ENCODE measurements at places on chromosomes 7 and 10.
A peak's percentile ranks its signal among the peaks of the same experiment; 100 is the strongest.

DNA sequence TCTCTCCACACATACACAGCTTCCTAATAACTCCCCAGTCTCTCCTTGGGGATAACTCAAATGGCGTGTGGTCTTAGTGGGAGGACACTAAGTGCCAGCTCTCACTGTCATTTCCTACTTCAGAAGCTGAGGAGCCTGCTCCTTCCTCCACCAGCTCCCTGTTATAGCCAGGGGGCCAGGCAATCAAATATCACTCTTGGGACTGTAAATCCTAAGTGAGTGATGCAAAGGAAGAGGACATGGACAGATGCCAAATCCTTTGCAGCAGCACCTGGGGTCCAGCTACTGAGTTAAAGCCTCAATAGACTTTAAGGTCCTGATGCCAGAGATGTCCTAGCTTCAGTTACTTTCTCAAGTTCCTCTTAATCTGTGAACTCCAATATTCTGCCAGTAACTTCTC is 34.1 kb downstream of the SEM1 start:
- DNase-seq = no peak

- no peak for DNase-seq
Measured at GRCh38 chr7:77980087-77980713, 181.6 kb downstream of the PHTF2 start.

DNA sequence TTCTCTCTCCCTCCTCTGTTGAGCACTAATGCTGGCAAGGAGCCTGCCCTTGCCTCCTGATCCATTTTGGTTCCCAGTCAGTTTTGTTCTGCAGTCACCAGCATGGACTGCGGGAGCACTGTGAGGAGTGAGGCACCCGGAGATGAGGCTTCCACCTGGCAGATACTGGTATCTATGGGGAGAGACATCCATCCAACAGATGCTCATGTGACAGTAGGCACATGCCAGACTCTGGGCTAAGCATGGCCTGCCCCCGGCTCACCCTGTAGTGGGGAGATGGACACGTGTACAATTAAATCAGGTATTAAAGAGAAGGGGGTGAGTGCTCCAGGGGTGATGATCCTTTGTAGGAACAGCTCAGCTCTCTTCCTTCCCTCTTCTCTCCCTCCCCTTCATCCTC is 74.0 kb upstream of the PODXL start:
- DNase-seq = no peak

DNA sequence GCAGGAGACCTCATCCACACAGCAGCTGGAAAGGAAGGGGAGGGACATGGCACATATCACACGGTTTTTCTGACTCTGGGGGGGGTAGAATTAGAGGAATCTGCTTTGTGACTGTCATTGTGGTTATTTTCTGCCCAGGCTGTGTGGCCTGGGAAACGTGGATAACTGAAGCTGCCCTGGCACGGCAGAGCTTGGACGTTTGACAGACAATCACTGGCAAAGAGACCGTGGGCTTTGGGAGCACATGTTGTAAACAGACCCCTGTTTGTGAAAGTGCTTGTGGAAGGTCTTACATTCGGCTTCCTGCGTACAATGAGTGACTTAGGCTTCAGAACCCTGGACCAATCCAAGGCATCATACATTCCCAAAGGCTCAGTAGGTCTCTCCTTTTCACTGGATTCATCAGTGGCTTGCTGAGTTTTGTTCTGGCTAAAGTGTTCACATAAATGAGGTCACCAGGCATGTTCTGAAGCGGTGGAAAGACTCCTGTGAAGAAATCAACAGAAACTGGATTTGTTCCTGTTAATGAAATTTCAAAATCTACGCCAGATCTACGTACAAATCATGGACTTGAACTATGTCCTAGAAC is 188.2 kb downstream of the TEX36 start:
- DNase-seq = no peak

GRCh38 chr7:73742338-73742752 is 3.7 kb upstream of the ABHD11 start:
- DNase-seq = no peak

GRCh38 chr7:107041097-107041496 is 3.4 kb upstream of the PRKAR2B start:
- no peak for DNase-seq

GRCh38 chr7:16753932-16754855 is 639 bp downstream of the TSPAN13 start:
- peak; percentile 34 for DNase-seq

DNA sequence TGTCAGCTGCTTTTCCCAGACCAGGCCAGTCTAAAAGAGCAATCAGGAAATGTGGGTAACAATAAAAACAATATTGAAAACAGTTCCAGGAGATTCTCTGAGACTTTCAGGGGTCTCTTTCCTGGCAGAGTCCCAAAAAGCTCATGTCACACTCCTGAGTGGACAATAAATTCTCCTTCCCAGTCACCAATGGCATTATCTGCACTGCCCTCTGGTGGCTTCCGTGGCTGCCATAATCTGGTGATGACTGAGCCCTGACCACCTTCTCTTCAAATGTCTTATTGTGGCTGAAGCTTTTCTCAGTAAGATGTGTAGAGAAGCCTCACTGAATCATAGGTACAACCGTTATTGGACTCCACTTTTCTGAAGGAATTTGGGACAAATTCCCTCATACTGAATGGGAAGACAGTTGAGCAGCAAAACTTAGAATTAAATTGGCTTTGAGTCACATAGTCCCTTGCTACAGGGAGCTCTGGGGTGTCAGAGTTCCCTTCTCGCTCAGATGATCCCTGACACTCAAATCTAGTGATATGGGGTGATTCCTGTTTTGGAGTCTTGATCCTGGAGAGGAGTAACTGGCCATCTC is 24.4 kb upstream of the ASAH2 start:
- DNase-seq = peak; percentile 18

- DNase-seq = no peak
Measured at GRCh38 chr7:6023974-6024435, 7.2 kb upstream of the ANKRD61 start.

DNA sequence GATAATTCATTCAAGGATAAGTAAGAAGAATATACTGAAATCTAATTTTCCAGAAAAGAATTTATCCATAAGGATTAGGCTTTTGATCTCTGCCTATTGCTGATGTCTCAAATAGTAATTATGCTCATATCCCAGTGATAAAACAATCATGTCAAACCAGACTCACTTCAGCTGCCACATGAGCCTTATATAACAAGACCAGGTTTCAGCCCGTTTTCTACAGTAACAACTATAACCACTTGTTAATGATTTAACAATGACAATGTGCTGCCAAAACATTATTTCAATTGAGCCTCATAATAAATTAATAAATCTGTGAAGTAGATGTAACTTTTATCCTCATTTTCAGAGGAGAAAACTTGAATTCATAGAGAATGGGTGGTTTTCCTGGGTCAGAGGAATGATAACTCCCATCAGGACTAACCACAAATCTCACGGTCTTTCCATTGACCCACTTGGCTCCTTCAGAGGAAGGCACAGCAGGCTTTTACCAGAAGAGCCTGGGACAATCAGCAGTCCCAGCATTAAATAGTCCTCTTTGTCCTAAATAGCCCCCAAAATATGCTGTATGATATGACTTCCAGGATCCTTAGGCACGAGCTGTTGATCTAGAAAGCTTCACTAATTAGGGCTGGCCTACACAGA is 42.5 kb upstream of the SLIT1 start:
- DNase-seq = no peak

GRCh38 chr10:110074758-110075671 is 67.2 kb downstream of the ADD3 start:
- peak; percentile 93 for DNase-seq

- DNase-seq = peak; percentile 48
Measured at GRCh38 chr10:107561136-107561650, 396.7 kb upstream of the SORCS1 start.

DNA sequence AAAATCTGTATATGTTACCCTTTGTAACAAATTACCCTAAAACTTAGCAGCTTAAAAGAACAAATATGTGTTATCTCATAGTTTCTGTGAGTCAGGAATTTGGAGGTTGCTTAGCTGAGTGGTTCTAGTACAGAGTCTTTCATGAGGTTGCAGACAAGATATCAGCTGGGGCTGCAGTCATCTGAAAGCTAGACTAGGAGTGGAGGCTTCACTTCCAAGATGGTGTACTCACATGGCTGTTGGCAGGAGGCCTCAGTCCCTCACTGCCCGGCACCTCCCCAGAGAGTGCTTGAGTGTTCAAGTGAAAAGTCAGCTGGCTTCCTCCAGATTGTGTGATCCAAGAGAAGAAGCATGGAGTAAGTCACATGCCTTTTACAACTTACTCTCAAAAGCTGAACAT is 16.9 kb upstream of the GGCT start:
- DNase-seq = peak; percentile 73

DNA sequence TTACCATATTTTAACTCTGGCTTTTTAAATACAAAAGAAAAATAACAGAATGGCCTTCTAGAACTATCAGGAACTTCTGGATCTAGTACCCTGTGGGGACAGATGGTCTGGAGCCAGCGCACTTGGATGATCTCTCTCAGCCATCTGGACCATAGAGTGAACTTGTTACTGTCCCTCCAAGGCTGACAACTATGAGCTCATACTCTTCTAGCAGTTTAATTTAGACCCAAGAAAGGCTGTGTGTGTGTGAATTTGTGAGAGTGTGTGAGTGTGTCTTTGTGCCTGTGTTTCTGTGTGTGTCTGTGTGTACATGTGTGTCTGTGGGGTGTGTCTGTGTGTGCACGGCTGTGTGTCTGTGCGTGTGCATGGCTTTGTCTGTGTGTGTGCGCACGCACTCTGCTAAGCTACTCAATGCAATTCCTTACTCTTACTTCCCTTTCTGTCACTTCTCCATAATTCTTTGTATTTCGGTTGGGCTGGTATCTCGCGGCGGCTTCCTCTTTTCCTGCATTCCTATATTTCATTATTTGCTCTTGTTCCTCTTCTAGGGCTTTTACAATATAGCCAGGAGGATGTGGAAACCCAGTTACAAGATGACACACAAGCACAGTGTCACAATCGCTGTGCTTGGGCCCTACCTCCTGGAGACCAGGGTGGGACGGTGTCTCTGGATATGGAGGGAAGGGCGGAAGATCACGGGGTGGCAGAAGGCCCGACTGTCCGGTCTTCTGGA is 51.9 kb downstream of the IKZF1 start:
- no peak for DNase-seq

DNA sequence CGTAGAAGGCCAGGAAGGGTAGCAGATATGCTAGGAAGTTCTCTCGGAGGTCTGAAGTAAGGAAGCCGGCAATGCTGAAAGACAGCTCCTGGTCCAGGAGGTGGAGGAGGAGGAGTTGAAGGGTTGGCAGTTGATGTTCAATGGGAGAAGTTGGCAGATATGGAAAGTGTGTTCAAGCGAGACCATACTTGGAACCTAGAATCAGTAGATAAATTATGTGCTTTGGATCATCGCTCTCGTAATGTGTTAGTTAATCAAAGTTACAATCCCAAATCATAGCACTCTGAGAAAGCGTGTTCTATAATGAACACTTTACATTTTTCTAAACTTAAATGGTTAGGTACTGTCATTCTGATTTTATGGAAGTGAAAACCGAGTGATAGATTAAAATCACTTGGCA is 152.9 kb downstream of the CELF2 start:
- DNase-seq = no peak

GRCh38 chr10:118458957-118459641 is 117.0 kb upstream of the FAM204A start:
- no peak for DNase-seq

DNA sequence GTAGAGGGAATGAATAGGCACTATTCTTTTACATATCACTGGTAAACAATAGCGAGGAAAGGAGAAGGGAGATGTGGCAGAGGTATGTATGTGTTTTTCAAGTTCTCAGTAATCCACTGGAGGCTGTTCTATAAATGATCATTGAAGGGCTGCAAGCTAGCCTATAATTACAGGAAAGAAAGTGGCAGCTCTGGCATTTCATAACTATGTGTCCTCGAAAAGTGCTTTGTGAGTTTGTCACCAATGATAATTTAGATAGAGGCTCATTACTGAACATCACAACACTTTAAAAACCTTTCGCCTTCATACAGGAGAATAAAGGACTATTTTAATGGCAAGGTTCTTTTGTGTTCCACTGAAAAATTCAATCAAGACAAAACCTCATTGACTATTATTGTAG is 235.1 kb downstream of the FOXP2 start:
- no peak for DNase-seq

GRCh38 chr10:60777696-60778213 is 523 bp upstream of the CDK1 start:
- no peak for DNase-seq

- no peak for DNase-seq
Measured at GRCh38 chr10:5644930-5645329, 21.5 kb downstream of the ASB13 start.

- DNase-seq = no peak
Measured at GRCh38 chr7:121002-121785, 71.2 kb upstream of the FAM20C start.
